Mesendoderm (in vitro differentiated cells): ENCODE measurements at places on chromosomes 12 and 14.

DNA sequence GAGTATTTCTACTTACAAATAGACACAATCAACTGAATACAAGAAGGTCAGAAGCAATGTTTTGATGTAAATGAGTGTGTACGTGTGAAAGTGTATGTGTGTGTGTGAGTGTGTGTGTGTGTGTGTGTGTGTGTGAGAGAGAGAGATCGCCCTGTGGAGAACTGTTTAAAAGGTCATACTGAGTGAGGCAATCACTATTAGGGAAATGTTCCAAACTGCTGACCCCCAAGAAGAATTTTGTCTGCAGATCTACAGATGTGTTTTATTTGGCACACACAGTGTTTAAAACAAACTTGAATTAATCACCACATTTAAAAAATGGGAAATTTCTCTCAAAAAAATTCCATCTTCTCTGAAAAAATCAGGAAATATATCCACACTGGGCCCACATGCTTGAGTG, 1069.1 kb downstream of the SLC6A15 start:
- DNase-seq, result no peak

- DNase-seq, result peak; percentile 21
Observed at GRCh38 chr14:57982804-57983634, 117.1 kb upstream of the SLC35F4 start.

GRCh38 chr12:69475237-69475975, 5.2 kb downstream of the FRS2 start:
- DNase-seq, result no peak

- DNase-seq, result no peak
Observed at GRCh38 chr12:82648259-82648909, 38.3 kb upstream of the TMTC2 start.

DNA sequence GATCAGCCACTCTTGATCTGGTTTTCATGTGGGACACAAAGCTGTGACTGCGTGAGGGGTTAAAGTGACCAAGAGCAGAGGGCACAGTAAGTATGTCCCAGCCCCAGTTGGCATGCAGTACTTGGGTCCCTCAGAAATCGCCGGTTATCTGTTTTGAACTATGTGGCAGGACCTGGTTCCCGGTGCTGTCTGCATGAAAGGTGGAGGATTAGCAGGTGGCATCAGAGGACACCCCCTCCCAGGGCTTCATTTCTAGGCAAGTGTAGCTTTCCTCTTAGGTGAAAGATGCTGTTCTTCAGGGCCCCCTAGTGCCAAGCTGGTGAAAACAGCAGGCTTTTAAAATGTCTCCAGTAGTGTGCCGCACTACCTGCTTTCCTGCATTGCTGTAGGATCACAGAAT, 57.1 kb downstream of the ATG14 start:
- peak; percentile 83 for DNase-seq

DNA sequence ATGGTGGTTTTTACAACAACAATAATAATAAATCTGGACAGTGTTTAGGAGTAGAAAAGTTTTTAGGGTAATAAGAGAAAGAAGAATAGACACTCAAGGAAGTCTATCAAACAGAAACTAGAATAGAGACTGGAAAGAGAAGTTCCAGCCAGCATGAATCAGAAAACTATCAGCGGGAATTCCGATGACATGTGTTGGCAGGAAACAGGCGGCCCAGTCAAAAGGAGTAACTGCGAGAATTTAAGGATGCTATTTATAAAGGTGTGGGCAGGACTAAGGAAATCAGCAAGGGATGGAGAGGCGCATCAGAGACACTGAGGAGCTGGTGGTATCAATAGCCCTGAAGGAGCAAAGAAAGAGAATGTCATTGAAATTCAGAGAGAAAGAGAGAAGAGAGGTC, 89.9 kb downstream of the TBX5 start:
- DNase-seq, result peak; percentile 33

- DNase-seq, result peak; percentile 76
Observed at GRCh38 chr12:53743266-53744129, 8.3 kb downstream of the CISTR start.

DNA sequence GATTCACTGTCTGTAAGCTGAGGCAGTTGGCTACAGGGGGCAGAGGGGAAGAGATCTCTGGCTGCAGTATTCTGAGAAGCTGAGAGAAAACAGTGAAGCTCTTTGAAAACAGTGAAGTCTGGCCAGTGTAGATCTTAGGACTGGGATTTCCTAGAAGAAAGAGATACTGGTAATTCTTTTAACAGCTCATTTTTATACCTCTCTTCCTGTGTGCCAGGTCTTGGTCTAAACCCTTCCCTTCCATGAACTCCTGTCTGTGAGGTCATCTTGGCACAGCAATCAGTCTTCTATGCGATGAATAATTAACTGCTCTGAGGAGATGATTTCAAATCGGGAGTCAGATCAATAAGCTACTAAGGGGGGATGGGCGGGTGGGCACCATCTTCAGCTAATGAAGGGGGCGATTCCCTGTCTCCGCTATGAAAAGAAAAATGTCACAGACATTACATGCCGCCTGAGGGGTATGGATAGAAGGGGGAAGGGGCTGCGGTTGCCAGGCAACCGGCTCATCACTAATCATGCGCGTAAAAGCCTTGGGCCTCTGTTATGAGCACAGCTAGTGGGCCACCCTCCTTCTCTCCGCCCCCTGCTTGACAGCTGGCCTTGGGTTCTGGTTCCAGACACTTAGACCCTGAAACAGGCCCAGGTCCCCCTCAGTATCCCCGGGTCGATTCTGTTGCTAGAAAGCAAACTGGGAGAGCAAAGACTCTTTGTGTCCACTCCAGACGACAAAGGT, 75.3 kb upstream of the CEP83 start:
- no peak for DNase-seq

GRCh38 chr12:53994264-53995001, 5.5 kb upstream of the HOXC9 start:
- DNase-seq, result no peak

GRCh38 chr14:96792003-96792402, 5.2 kb upstream of the VRK1 start:
- DNase-seq, result no peak

- DNase-seq, result no peak
Observed at GRCh38 chr12:15157269-15157671, 63.9 kb downstream of the RERG start.

GRCh38 chr12:129532707-129533499, 370.9 kb downstream of the TMEM132D start:
- peak; percentile 58 for DNase-seq

DNA sequence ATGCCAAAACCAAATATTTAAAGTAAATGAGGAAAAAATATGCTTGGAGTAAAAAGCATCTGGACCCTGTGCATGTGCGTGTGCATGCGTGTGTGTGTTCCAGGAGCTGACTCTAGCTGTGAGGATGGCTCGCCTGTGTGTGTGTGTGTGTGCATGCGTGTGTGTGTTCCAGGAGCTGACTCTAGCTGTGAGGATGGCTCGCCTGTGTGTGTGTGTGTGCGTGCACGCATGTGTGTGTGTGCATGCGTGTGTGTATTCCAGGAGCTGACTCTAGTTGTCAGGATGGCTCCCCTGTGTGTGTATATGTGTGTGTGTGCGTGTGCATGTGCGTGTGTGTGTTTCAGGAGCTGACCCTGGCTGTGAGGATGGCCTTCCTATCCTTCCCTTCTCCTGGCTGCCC, 357.7 kb downstream of the CACNA1C start:
- no peak for DNase-seq

GRCh38 chr14:104908303-104908702, 16.4 kb upstream of the PLD4 start:
- DNase-seq, result no peak

DNA sequence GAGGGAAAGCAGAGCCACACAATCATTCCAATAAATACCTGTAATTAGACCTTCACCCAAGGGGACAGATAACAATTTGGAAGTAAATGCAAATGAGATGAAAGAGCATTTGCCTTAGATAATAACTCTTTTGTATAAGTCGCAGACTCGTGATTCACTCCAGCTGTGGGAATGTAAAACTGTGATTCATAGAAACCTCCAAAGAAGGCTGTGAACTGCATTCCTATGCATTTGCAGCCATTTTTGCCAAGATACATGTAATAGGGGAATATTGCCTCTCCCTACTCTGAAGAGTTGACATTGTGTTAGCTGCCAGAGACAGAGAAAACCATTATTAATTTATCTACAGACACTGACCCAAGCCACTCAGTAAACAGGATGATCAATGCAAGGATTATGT, 181.9 kb upstream of the ARHGAP5 start:
- DNase-seq, result no peak

- no peak for DNase-seq
Observed at GRCh38 chr14:75993567-75994041, 8.0 kb downstream of the IFT43 start.

- DNase-seq, result no peak
Observed at GRCh38 chr12:97109441-97109840, 202.4 kb downstream of the NEDD1 start.

GRCh38 chr14:28373721-28374120, 392.9 kb upstream of the FOXG1 start:
- no peak for DNase-seq

- no peak for DNase-seq
Observed at GRCh38 chr14:65904988-65905387, 492.5 kb downstream of the FUT8 start.

GRCh38 chr12:119296535-119296934, 38.0 kb upstream of the CCDC60 start:
- no peak for DNase-seq
